ENCODE measurements at places on chromosomes 2 and 18.

DNA sequence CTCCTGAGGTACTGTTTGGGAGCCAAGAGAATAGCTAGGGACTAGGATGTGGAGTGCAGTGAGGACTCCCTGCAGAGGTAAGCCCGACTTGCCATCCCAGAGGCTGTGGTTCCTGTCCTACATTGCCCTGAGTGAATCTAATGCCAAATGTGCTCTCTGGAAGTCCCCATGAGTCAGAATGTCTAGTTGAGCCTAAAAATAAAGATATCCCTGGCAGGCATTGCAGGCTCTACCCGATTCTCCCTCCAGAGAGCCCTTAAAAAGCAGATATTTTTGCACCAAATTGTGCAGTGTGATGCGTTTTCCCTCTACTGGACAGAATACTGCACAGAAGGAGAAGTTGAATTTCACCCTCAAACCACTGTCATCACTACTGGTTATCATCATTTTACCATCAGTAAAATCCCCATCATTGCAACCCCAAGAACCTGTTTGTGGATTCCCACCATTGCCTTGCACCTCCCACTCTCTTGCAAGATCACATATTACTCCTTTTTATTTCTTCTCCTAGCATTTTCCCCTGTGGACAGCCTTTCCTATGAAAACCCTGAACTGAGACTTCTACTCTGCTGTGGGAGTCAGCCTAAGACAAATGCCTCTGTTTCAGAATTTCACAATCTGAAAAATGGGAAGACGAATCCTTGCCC is 98.0 kb downstream of the MARCHF4 start:
- no peak for DNase-seq

DNA sequence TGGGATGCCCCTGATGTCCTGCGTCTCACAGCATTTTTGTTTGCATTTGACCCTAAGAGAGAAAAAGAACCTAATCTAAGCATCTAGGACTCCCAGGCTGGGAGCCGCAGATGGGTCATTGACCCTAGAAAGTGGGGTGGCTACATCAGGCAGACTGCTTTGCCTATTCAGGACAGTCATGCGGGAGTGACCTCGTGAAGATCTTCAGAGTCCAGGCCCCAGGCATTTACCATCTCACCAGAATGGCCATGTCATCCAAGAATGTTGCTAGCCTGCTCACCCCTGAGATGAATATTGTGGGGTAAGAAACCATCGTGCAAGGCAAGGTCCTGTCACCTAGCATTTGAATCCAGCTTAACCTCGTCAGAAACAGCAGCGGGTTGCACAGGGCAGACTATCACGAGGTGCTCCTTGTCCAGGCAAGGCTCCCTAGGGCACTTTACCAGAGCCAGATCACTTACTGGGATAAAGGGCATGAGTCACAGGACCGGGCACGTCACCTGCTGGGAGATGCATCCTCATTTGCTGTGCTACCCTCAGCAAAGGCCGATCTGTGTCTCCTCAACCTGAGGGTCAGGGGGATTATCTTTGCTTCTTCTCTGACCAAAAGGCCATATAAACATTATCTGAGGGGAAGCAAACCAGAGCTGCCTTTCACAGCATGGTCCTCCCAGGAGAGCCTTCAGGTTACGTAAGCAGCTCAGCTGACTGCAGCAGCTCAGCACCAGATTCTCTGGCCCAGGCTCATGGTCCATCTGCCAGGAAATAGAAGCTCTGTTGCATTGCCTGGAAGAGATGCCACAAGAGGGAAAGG is 162.3 kb downstream of the ACKR3 start:
- DNase-seq = no peak

- no peak for DNase-seq
Observed at GRCh38 chr2:99609851-99610381, 120.1 kb upstream of the REV1 start.

- no peak for DNase-seq
Observed at GRCh38 chr2:69011611-69012157, 1.3 kb upstream of the ANTXR1 start.

DNA sequence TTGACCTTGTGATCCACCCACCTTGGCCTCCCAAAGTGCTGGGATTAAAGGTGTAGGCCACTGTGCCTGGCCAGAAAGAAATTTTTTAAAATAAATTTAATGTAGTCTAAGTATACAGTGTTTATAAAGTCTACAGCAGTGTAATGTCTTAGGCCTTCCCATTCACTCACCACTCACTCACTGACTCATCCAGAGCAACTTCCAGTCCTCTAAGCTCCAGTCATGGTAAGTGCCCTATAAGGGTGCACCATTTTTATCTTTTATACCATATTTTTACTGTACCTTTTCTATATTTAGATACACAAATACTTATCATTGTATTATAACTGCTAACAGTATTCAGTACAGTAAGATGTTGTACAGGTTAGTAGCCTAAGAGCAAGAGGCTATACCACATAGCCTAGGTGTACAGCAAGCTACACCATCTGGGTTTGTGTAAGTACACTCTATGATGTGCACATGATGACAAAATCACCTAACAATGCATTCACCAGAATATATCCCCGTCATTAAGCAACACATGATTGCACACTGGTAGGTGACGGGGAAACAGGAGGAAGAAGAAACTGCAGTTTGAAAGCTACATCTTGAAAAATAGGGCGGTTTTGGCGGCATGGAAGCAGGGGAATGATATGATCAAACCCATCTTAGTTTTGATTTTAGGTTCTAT is 105.1 kb upstream of the ITGB6 start:
- DNase-seq = no peak

GRCh38 chr2:186017278-186017677 is 278.7 kb downstream of the FSIP2 start:
- DNase-seq = no peak

- DNase-seq = no peak
Observed at GRCh38 chr2:190043441-190043840, 19.1 kb downstream of the MSTN start.

DNA sequence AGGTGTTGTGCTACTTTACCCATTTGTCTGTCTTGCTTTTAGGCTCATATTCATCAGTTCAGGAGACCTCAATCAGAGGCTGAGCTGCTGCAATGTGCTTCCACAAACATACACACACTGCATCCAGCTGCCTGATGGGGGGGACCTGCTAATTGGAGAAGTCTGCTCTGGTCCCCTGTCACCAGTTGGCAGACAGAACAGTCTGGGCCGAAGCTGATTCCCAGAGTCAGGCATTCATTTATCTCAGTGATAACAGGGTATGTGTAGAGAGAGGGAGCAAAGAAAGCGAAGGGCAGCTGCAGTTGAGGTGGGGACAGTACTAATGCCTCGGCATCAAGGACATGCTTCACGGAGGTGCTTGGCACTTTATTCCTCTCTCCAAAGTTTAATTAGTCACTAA is 584.3 kb upstream of the PIK3C3 start:
- DNase-seq = no peak

DNA sequence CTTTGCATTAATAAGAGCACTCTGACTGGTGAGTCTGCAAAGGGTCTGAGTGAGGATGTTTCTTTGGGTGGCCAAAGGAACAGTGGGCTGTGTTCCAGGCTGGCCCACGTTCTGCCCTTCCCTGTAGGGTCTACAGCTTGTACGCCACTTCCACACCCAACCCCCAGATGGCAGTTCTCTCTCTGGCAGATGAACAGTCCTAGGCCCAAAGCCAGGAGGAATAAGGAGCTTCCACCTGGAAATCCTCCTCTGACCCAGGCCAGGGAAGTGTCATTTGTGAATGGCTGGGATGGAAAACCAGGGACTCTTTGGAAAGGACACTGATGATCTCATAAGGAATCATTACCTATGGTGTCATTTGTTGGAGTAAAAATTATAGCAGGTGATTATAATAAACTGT is 6.6 kb downstream of the OTOF start:
- no peak for DNase-seq

DNA sequence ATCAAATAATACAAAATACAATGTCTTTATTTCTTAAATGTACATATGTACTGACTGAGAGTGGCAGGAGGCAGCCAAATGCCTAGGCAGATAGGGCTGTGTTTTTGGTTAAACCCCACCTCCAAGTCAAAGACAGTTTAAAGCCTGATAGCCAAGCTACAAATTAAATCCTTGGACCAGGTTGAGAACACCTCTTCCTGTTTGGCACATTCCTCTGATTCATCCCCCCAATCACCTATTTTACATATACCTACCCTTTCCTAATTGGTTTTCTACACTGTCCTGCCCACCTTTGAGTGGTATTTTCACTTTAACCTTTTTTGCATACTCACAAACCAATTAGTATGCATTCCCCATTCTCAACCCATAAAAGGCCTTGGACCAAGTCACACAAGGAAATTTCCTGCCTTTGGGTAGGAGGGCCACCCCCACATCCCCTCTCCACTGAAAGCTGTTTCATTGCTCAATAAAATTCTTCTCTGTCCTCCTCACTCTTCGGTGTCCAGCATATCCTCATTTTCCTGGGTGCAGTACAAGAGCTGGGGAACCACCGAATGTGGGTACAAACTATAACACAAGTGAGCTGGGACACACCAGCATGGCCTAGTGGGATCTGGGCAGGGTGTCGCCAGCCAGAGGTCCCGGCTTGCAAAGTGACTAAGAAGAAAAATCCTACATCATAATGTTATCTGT is 149.1 kb downstream of the UBE2E3 start:
- DNase-seq = no peak

- DNase-seq = no peak
Observed at GRCh38 chr2:79640001-79640400, 127.2 kb downstream of the CTNNA2 start.

DNA sequence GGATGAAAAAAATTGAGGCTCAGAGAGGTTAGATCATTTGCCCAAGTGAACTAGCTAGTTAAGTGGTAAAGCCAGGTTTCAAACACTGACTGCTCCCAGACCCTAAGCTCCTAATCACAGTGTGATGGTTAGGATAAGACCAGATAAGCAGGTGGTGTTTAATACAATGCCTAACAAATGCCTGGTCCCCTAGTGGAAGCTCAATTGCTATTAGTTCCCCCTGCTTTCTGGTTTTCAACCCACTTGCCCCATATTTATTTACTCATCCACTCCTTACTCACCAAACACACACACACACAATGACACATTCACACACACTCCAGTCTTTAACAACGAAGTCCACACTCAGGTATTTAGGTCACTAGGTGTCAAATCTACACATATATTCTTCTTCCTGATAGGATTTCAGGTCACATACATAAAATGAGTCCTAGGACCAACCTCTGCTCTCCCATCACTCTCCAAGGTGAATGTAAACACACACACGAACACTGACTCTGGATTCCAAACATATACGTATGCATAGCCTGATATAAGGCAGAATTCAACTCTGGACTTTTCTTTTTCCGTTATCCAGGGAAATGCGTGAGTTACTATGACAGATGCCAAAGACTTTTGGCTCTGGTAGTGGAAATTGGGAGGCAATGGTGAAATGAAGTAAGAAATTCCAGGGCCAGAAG is 73.6 kb upstream of the TSPYL6 start:
- DNase-seq = no peak

DNA sequence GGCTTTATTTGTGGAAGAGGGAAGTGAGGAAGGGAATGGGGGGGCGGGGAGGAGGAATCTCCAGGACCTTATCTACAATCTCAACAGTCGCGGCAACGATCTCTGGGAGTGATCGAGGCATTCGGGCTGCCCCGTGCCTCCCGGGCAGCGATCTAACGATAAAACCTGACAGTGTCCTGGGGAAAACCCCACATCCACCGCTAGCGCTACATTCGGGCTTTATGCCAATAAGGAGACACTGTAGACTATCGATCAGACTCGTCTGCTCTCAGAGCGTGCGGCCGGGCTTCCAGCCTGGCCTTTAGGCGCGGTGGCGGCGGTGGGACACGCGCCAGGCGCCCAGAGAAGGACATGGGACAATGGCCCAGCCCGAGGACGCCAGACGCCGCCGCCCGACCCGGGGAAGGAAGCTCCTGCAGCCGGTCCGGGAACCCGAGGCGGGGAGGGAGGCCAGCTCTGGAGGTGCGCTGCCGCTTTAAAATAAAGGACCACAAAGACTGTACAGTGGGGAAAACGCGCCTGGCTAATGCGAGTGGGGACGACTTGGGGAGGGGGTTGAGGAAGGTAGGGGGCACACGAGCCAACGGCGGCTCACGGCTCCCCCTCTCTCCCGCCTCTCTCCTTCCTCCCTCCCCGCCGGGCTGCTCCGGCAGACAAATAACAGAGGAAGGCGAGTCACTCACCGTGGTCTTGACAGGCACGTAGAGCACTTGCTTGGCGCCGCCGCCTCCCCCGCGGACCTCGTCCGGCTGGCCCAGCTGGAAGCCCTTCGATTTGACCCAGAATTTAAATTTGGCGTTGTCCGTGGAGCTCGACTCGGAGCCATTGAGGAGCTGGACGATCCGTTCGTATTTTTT is 2.2 kb downstream of the NOL4 start:
- peak; percentile 79 for DNase-seq
